Mesendoderm (in vitro differentiated cells): ENCODE measurements at places on chromosomes 7 and 10.

GRCh38 chr10:125783957-125784356 lies 8.3 kb upstream of the MMP21 start:
- no peak for DNase-seq

DNA sequence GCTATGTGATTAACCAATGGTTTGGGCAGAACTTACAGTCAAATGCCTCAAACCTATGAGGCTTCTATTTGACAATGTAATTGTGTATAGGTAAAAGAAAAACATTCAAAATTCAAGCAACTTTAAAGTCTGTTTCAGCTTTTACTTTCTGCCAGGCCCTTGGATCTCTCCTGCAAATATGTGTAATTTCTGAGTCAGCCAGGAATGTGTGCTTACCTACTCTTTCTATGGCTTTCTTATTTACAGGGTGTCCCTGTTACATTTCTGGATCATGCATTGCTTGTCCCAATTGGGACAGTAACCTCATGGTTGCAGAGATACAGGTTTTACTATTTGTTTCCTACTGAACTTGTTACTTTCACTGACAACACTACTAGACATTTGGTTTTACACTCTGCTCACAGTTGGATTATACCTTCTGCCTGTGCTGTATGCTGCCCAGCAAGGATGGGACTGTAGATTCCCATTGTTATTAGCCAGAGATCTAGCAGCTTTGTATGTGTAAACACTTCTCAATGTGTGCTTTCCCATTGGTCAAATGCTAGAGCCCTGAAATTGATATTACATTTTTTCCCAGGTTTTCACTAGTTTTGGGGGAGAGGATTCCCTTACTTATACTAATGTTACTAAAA lies 355.3 kb downstream of the ARL4A start:
- DNase-seq, result no peak

- peak; percentile 71 for DNase-seq
Measured at GRCh38 chr7:108345710-108346336, 110.4 kb downstream of the NRCAM start.

GRCh38 chr7:489876-490275 lies 29.8 kb downstream of the PDGFA start:
- peak; percentile 70 for DNase-seq

GRCh38 chr10:2038036-2038435 lies 300.7 kb upstream of the ADARB2 start:
- no peak for DNase-seq

DNA sequence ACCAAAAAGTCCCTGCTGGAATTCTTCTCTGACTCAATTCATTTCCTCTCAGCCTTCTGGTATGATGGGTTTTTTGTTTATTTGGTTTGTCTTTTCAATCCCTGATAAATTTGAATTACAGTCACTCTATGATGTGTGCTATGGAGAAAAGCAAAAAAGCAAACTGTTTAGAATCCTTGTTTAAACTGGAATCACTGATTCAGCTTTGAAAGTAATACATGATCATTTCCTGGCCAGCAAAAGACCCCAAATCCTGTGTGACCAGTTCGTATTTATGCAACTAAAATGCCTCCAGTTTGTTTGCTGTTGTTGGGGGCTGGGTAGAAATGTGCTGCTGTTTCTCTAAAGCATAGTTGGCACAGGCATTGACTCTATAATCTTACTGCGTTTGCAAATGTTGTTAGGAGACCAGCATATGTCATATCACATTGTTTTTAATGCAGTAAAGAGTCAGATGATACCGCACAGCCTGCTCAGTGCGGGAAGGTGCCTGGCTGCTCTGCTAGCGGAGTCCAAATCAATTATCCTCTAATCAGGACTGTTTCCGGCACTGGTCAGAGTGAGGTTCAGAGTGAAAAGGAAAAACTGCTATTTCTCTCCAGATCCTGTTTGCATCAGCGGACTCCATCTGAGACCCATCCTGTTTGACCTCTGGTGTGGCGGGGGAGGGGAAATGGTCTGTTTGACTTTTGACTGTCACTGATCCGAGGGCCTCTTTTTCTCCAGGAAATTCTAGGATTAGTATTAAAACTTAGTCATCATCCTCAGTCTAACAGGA lies 40.6 kb upstream of the ADD3 start:
- DNase-seq, result peak; percentile 47

DNA sequence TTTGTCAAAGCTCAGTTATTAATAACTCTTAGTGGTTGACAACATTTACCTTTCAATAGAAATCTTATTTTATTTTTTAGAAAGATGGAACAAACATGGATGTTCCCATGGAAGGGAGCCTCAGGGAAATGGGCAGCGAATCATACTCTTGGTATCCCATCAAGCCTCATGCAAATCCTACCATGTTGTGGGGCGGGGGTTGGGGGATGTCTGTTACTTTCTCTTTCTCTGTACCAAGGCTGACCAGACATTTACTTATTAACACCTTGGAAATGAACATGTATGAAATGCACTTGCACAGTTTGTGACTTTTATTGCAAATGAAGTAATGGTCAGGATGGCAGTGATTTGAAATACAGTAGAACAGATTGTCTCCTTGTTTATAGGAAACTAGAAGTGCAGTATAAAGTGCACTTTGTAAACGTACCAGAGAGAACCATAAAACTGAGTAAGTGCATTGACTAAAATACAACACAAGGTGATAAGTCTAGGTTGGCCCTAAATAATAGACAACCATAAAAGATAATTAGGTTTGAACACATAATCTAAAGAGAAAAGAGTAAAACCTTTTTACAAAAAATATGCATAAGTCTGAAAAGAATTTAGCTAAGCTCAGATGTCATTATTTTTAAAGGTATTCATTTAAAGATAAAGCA lies 32.4 kb downstream of the SEMA3D start:
- DNase-seq, result no peak

DNA sequence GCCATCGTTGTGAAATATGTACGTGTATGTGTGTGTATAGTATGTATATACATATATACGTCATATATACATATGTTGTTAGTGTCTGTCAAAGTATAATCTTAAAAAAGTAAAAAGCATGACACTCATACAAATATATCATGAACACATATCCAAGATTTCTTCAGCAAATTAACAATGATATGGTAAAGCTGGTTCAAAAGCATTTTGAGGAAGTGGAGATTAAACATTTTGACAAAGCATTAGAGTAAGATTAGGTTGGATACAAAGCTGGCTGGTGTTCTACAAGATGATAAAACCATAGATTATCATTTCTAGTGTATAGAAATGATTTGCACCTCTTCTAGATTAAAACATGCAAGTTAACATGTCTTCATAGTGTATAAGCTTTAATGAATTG lies 771 bp upstream of the NUDCD3 start:
- no peak for DNase-seq

DNA sequence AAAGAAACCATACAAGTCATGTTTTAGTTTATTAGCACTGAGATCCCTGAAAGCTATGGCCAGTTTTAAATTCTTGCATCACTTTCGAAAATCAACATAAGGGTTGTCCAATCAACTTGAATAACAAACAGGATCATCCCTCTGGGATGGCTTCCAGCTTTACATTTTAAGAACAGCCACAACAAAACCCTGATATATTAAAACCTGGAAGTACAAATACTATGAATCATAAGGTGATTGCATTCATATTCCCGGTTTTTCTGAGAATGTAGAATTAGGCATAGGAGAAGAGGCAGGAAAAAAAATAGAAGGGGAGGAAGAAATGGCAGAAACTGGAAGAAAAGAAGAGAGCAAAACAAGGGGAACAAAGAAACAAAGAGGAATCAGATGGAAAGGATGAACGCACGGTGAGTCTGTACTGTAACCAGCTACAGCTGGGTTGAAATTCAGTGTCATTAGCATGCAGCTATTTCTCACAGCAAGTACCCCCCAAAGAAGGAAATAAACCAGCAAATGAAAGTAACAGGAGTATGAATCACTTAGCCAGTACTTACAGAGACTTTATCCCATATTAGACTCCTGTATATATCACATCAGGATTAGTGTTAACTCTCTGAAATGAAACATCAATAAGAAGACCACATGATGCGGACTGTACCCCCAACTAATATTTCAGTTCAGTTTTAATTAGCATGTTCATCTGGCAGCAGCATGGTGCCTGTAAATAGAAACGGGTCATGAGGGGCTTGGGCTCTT lies 301.3 kb downstream of the RNLS start:
- DNase-seq, result no peak

DNA sequence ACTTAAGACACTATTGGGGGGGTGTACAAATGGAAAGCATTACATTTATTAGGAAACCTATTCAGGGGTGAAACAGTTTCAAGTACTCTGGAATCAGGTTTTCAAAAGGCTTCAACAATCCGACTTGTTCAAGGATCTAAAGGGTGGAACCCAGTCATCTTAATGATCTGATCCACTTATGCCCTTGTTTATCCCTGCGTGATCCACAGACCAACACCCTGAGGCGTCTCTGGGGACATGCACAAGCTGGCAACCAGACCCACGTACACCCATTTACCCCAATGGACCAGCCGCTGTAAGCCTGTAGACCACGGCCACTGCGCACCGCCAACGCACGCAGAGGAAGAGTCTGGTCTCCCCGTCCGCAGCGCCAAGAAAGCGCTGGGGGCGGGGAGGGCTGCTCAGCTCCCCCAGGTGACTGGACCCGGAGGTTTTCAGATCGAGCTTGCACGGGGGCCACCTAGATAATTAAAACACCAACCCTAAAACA lies 13.4 kb downstream of the HNRNPF start:
- DNase-seq, result no peak

DNA sequence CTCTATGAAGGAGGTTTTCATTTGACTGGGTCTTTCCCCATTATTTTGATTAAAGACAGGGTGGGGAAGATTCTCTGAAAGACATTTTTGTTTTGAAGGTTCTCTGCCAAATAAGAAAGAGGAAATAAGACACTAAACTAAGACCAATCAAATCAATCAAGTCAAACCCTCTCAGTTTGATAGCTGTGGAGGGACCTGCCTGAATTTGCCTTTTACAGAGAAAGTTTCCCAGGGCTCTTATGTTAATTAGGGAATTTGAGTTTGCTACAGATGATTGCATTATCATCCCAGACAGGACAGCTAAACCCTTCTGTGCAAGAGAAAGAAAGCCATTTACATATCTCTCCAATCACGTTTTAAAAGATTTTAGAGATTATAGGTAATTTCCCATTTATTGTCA lies 80.0 kb downstream of the CSTF2T start:
- DNase-seq, result peak; percentile 2
